Stimulated activated CD8-positive, alpha-beta memory T cell treated with anti-CD3 and anti-CD28 coated beads, Interleukin-7, amount 100 ng/mL, for 1 hour (primary cell): ENCODE measurements at places on chromosomes 2 and 18.

DNA sequence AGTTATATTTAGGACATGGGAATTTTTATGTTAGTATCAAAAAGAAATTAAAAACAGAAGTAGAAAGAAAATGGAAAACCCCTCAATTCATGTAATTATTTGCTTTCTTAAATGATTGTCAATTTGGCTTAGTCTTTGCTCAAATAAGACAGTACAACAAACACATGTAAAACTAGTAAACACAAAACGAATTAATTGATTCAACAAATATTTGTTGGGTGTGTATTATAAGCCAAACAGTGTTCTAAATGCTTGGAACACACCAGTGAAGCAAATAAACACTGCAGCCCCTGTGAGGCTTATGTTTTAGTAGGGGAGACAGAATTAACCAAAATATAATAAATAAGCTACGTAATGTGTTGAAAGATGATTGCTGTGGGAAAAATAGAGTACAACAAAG, 234.5 kb upstream of the STON1 start:
- DNase-seq = no peak

DNA sequence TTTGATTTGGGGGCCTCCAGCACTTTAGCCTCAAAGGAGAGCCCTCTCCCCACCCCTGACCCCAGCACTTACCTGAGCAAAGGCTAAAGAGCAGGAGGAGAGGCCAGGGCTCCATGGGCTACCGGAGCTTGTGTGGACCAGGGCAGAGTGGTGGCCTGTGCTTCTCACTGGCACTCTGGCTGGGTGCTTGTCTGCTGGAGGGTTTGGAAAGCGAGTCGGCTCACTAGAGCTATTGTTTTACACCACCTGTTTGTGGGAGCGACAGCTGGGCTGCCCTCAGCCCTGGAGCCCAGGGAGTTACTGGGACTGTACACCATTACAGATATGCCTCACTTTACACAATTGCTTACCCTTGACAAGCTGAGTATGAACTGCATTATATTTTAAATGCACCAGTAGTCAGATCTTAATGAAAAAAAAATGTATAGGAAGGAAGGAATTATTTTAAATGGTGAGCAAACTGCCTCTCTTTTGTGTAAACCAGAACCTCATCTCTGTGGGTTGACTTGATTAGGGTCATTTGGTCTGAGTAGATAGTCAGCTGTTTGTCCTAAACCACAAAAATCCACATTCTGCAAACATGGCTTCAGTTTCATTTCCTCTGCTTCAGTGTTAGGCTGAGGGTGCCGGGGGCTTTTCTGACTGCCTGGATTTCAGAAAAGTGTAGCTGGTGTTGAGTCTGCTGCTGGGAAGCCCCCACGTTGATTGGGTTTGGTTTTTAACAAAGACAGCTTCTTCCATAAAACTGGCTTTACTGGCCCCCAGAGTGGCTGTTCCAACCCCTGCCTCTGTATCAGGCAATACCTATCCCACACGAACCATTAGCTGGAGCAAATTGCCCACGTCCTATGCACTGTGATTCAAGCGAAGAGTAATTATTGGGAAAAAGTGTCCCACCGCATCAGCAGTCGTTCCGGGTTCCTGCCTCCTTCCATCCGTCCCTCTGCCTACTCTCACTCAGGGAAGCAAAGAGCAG, at the start of gene CHRNA1:
CHRNA1 (minus strand) TSS at position 193 of the 976 bp plus-strand sequence; CDS start at position 115, 78 bp downstream.
- no peak for DNase-seq

DNA sequence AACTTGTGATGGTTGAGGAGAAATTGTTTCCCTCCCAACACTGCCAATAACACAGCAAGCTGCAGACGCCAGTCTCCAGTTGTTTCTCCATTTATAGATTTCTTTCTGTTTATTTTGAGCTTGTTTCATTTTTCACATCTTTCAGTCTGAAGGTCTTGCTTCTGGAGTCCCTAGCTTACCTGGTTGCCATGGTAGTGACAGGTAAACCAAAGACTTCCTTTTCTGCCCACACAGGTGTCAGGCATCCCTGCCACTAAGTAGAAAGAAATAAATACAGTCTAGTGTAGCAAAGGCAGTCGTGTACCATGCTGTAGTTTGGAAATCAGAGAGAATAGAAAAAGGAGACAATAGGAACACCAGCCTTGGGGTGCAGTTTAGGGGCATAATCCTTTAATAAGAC, 82.8 kb downstream of the MARCHF4 start:
- DNase-seq = no peak

DNA sequence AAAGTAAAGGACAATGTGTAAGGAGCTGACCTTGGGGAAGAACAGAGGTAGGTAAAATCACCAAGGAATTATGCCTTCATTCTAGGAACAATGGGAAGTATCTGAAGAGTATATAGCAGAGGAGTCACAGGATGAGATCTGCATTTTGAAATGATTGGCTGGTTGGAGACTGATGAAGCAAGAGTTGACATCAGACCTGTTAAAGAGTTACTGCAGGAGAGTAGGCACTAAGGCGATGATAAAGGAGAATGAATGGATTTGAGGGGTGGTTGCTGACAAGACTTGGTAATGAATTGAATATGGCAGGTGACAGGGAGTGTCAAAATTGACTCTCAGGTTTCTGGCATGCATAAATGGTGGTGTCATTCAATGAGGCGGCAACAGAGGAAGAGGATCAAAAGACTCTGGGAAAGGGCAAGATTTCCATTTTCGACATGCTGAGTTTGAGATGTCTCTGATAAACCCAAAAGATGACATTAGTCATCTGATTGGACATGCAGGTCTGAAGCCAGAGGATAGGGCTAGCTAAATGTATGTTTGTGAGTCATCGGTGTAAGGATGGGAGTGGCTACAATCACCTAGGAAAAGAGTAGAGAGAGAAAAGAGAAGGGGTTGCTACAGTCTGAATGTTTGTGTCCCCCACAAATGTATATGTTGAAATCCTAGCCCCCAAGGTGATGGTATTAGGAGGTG, 236.5 kb downstream of the DYM start:
- DNase-seq = no peak

DNA sequence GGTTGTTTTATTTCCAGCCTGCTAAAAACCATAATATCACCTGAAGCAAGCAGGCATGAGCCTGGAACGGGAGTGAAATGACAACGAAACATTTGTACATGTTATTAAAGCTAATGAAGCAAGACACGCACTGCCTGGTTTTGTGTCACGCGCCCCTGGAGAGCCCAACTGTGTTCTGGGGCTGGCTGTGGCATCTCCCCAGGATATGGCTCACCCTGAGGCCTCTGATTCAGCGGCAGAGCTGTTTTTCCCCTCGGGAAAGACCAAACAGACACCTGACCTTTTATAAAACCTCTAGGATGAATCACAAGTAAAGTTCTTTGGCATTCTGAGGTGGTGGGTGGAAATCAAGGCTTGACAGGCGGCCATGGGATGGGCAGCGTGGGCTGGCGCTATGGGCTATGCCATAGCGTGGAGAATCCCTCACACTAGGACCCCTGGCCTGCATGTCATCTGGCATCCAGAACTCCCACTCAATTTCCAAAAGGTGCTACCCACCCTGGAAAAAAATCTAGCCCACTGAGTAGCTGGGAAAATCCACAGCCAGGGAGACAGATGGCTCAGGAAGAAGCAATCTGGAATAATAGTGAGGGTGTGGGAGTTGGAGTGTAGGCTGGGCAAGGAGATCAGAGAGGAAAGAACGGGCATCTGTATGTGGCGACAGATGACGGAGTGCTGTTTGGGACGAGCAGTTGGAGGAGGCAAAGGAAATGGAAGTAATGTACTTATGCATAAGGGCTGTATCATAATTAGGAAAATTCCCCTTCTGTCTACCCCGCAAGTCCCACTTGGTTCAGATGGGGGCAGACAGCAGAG, 262.0 kb downstream of the AFF3 start:
- no peak for DNase-seq

- no peak for DNase-seq
Measured at GRCh38 chr2:61151436-61151835, 10.6 kb upstream of the C2orf74 start.

DNA sequence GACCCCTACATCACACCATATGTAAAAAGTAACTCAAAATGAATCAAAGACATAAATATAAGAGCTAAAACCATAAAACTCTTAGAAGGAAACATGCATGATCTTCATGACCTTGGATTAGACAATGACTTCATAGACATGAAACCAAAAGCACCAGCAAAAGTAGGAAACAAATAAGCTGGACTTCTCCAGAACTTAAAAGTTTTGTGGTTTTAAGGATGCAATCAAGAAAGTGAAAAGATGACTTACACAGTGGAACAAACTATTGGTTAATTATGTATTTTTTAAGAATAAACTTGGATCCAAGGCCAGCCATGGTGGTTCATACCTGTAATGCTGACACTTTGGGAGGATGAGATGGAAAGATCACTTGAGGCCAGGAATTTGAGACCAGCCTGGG, 150.2 kb downstream of the GALNT1 start:
- no peak for DNase-seq

GRCh38 chr2:195500879-195501278, 156.1 kb upstream of the SLC39A10 start:
- no peak for DNase-seq

GRCh38 chr2:54850171-54851122, 127.0 kb downstream of the EML6 start:
- no peak for DNase-seq

DNA sequence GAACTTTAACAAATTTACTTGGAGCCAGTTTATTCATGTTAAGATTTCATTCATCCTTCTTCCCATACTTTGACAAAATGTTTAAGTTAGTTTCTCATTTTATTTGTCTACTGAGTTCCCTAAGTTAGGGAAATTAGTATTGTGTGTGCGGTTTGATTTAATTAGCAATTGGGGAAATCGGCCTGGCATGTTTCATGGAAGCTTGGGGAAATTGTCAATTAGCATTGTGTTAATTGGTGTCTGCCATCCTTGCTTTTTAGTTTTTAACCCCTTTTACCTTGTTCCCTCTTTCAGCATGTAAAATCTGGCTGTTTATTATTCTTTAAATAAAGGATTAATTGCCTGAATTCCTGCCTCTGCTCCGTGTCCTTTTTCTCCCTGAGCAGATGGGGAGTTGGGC, 279.6 kb downstream of the BCL11A start:
- DNase-seq = no peak

- no peak for DNase-seq
Measured at GRCh38 chr18:31648966-31649429, 35.4 kb downstream of the B4GALT6 start.

GRCh38 chr2:168568476-168569267, 112.6 kb downstream of the CERS6 start:
- DNase-seq = no peak

- no peak for DNase-seq
Measured at GRCh38 chr18:24763765-24764513, 303.5 kb downstream of the HRH4 start.

DNA sequence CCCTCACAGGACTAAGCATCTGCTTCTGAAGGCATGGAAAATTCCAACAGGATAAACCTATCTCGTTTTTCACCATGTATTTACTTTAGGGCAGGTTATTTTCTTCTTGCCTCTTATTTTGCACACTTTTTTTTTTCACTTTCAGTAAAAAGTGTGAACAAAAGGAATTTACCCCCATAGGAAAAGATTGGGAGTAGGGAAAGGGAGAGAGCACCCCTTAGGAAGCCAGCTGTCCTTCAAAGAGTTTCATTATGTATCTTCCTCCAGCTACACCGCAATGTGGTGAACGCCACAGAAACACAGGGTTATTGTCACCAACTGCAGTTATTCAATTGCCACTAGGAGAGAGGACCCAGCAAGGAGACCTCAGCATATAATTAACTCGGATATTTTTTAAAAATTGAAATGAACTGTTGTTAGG, 286.2 kb upstream of the VRK2 start:
- DNase-seq = no peak

GRCh38 chr2:200138391-200139124, 167.9 kb upstream of the SPATS2L start:
- DNase-seq = no peak

DNA sequence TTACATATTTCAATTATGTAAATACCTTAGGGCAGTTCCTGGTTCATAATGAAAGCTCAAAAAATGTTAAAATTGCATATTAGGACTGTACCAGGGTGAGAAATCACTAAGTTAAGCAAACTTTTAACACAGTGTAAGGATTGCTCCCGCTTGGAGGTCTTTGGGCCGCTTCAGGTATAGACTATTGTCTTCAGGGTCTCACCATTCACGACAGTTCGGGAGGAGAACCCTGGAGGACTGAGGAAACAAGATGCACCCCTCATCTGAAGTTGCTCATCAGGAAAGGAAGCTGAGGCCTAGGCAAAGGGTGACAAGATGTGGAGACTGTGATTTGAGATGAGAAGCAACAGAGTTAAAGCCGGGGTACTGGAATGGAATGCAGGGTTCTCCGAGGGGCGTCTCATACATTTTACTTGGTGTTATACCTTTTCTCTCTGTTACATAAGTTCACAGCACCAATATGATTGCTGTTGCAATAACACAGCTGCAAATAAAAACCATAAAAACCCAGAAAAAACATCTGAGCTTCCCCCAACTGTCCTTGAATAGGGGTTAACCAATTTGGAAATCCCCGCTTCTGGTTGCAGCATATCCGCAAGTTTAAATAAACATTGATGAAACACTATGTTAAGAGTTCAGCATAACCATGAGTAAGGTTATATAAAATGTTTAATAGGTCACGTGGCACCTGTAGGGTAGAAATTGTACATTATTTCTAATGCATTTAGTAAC, 40.1 kb downstream of the FBXO48 start:
- no peak for DNase-seq
